ENCODE measurements at places on chromosomes 5 and 9.

DNA sequence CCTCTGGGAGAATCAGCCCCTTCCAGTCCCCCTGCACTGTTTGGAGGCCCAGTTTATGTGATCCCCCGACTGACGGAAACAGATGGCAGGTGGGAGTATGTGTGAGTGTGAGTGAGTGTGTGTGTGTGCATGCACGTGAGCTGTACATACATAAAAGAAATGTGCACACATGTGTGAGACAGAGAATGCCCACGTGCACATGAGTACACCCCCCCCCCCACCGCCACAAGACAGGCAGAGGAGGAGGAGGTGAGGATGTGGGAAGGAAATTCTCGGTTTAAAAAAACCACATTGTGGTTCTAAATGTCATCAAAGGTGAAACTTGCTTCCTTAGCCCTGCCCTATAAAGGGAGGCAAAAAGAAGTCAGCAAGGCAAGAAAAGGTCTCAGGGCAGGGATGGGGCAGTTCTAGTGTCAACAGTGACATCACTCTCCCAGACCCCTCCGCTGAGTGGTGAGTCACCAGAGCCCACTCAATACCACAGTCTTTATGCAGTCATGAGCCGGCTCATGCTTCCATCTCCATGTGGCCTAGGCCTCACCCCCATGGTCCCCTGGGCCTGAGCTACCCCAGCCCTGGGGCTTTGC lies 79.2 kb upstream of the HSPA9 start:
- no peak for DNase-seq

- DNase-seq: peak; percentile 82
Observed at GRCh38 chr5:172772112-172772906, 1.3 kb upstream of the DUSP1 start.

- no peak for DNase-seq
Observed at GRCh38 chr9:82418334-82418733, 429.8 kb downstream of the SPATA31D1 start.

DNA sequence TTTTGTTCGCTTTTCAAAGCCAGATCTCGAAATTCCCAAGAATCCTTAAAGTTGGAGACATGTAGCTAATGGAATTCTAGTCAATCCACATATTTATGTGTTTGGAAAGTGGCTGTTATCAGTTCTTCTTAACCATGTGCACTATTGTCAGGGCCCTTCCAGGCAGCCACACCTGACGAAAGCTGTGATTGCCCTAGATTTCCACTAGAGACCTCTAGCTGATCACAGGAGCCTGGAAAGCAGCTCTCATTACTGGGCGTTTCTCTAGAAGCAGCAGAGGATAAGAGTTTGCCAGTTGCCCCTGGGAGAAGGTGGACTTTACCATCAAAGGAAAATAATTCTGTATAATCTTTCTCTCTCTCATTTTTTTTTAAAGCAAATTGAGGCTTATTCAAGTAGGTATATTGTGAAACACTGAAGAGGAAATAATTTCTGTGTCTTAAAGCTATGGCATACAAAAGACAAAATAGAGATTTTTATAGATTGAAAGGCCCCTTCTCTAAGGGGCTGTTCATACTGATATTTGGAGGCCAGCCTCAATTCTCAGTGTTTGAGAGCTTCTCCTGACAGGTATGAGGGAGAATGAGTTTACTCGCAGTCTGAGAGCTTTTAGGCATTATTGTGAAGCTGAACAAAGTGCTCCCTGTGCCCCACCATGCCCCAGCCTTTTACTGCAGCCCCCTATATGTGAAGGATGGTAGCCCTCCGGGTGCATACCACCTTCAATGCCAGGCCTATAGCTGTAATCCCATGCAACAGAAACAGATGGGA lies 405.4 kb upstream of the ACTBL2 start:
- peak; percentile 71 for DNase-seq

DNA sequence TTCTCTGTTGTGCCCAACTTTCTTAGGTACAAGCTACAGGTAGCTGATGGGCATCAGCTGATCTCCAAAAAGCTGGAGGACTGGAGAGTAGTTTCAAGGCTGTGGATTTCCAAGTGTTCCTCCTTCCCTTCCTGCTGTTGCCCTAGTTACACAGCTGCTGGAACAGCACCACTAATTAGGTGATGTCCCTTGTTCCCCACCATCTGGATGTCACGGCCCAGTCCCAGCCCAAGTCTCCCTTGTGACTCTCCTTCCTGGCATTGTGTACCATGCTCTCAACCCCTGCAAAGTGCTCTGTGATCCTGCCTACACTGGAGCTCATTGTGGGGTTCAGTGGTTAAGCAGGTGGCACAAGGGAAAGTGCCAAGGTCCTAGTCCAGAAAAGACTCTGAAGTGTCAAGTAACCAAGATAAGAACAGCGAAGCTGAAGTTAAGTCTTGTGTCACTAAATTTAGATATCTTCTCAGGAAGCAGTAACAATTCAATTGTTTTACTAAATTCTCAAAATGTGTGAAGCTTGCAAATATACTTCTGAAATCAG lies 604.5 kb downstream of the ISL1 start:
- no peak for DNase-seq

GRCh38 chr9:134179918-134180785 lies 15.8 kb upstream of the RNU6ATAC start:
- no peak for DNase-seq

DNA sequence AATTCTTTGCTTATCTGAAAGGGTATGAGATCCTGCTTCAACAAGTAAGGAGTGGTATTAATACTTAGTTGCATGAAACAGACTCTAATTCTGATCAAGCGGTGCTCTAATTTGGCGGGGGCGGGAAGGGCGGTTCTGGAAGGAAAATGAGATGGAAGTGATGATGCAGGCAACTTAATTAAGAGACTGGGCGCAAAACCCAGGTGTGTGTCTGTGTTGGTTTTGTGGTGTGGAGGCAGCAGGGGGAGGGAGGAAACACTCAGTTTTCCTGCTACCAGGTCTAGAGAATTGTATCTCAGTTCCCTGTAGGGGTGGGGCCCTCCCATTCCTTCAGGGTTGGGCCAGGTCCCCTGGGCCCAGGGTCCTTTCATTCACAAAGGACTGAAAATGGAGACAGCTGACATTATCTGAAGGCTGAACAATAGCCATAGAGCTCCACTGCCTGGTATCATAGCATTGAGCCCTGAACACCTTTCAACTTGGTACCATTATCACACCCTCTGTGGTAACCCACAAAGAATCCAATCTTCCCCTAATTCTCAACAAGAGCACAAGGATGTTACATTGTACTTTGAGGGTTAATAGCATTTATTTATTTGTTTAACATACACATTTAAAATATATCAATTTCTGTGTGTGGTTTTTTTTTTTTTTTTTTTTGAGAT lies 17.2 kb upstream of the C5orf47 start:
- DNase-seq: no peak

- no peak for DNase-seq
Observed at GRCh38 chr5:1973391-1974013, 90.8 kb upstream of the IRX4 start.

DNA sequence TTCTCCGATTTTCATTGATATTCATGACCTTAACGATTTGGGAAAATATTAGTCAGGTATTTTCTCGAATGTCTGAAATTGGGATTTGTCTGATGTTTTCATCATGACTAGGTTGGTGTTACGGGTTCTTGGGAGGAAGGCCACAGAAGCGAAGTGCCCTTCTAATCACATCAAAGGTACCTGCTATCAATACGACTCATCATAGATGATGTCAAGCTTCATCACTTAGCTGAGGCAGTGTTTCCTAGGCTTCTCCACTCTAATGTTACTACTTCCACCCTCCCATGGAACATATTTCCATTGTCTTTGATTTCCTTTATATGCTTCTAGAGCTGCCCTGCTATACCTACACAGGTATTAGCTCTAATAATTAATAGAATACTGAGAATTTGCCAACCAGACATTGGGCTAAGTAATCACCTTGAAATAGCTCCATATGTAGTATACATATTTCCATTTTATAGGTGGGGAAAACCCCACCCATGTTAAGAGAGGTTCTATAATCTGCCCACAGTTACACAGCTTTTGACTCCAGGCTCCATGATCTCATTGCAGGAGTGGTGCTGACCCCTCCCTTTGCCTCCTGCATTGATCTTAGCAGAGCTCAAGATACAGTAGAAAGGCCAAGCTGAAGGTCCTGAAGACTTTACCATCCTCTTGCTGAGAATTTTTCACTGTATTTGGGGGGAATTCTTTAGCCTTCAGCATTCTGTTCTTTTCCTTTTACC lies 238.6 kb upstream of the ADAMTSL1 start:
- no peak for DNase-seq

GRCh38 chr5:121979691-121980090 lies 17.9 kb downstream of the SRFBP1 start:
- no peak for DNase-seq

- peak; percentile 86 for DNase-seq
Observed at GRCh38 chr9:121735793-121736770, 84.6 kb downstream of the DAB2IP start.

DNA sequence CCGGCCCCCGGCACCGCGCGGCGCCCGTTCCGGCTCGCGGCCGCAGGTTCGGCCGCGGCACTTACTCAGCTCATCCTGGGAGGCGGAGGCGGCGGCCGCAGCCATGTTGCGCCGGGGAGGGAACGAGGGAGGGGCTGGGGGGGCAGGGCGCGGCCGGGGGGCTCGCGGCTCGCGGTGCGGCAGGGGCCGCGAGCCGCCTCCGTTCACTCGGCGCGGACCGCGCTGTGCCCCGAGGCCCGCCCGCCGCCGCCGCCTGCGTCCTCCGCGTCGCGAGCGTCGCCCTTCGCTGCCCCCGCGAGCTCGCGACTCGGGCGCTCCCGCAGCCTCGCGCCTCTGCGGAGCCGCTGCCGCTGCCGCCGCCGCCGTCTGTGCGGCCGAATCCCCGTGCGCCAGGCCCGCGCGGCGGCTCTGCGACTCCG lies 735 bp downstream of the ECPAS start:
- peak; percentile 51 for DNase-seq

- DNase-seq: no peak
Observed at GRCh38 chr5:162128117-162128516, 60.5 kb downstream of the GABRG2 start.

GRCh38 chr5:66647146-66647856 lies 51.1 kb downstream of the MAST4 start:
- no peak for DNase-seq

- peak; percentile 63 for DNase-seq
Observed at GRCh38 chr9:93154293-93154903, 20.3 kb upstream of the NINJ1 start.

DNA sequence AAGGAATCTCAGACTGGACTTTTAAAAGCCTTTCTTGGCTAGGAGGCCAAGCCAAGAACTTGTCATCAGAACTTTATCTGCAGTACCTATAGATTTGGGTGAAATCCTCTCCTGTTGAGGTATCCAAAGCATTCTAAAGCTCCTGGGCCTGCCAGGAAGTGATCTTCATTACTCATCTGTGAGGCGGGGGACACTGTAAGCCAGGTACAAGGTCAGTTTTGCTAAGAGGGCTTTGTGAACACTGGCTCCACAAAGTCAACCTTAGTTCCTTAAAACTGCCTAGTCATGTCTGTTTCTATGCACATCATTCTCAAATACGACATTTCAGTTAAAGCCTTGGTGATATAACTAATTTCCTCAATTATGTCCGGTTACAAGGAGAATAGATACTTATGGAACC lies 236.7 kb downstream of the PIK3R1 start:
- no peak for DNase-seq

DNA sequence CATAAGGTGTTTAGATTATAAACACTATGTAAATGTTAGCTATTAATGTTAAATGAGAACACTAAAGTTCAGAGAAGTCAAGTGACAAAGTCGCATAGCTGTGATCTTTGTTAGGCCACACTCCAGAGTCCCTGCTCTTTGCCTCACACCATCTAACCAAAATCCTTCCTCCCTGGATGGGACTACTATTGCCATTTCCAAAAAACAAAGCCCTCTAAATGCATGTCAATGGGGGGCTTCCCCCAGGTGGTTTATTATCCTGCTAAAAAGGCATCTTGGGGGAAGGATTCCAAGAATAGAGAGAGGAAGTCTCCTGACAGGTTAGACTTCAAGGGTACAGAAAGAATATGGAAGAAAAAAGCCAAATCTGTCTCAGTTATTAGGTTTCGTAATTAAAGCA lies 10.4 kb downstream of the NR6A1 start:
- DNase-seq: no peak

DNA sequence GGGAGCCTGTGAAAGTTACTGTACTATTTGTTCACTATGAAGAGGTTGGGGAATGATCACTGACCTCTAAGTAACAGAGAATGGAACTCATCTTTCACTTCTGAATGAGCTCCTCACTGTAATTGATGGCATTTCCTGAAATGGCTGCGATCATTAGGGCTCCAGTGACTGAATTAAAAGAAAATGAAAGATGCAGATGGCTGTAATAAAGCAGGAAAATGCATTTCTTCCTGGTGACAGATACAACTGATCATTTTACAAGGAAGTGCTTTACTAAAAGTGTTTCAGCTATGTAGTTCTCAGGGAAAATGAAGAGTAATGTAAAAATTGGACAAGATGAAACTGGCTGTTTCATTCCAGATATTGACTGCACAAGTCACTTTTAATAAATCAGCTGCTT lies 1200.6 kb upstream of the NUDT12 start:
- no peak for DNase-seq

GRCh38 chr5:4873652-4874051 lies 266.5 kb upstream of the ADAMTS16 start:
- no peak for DNase-seq

DNA sequence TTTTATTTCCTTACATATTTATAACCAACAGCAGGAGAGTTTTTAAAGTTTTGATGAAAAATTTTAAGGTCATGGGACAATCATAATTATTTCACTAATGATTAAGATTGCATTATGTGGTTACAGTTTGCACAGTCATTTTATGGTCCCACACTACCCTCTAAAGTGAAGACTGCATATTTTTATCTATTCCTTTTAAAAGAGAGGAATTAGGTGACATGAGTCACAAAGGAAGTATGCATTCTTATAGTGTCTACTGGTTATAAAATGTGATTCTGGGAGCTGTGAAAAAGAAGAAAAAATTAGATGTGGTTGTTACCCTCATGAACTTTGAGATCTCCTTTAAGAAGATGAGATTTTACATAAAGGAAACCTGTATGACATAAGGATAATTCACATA lies 87.9 kb upstream of the GRIA1 start:
- DNase-seq: no peak

DNA sequence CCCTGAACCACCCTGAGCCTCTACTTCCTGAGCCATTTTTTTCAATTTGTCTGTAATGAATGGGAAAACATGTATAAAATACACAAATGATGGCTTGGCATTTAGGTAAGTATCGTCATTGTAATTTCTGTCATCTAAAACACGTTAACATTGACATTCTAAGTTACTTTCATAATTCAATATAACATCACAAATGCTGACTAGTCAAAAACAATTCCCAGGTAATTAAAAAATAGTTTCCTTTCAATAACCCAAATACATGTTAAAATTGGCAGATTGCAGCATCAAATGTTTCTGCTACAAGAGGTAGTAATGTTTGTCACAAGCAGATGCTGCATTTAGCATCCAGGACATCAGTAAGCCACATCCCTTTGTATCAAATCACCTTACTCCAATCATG lies 776.4 kb downstream of the KCTD16 start:
- no peak for DNase-seq
